Stimulated activated CD8-positive, alpha-beta memory T cell treated with anti-CD3 and anti-CD28 coated beads, Interleukin-4, amount 100 ng/mL, for 1 hour (primary cell): ENCODE measurements at places on chromosomes 12 and 14.

GRCh38 chr14:58825606-58826005, 187.8 kb downstream of the DACT1 start:
- DNase-seq = no peak

DNA sequence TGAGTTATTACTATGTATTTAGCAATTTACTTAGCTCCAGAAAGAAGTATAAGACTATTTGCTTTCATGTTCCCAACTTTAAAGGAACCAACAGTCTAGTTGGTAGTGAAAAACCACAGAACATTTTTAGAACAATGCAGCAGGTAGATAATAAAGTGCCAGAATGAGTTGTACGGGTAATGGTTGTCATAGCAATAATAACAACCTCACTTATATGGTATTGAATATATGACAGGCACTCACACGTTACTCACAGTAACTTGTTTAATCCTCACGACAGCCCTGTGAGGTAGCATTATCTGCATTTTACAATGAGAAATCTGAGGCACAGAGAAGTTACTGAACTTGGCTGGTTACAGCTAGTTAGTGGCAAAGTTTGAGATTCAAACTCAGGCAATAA, 10.6 kb upstream of the GAPDH start:
- DNase-seq = no peak

- DNase-seq = no peak
Observed at GRCh38 chr12:106957583-106957982, 1.9 kb downstream of the TMEM263 start.

GRCh38 chr12:85740186-85740585, 96.0 kb downstream of the RASSF9 start:
- no peak for DNase-seq

GRCh38 chr14:32329690-32330285, 690 bp downstream of the AKAP6 start:
- DNase-seq = no peak

DNA sequence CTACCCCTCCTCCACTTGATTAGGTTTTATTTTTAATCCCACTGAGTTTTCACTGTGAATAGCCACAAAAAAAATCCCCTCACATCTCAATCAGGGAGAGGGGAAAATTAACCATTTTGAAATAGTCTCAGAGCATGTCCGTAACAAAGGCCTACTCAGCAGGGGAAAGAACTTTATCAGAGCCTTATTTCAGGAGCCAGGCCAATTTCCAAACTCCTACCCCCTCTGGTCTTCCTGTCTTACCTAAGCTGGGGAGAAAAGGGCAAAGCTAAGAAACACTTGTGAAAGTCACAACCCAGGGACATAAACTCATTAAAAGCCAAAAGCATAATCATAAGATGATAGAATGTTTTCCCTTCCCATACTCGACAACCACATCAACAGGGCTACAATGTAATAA, 260.3 kb upstream of the DIO3 start:
- no peak for DNase-seq

GRCh38 chr12:93753285-93753684, 76.1 kb downstream of the CRADD start:
- DNase-seq = no peak

DNA sequence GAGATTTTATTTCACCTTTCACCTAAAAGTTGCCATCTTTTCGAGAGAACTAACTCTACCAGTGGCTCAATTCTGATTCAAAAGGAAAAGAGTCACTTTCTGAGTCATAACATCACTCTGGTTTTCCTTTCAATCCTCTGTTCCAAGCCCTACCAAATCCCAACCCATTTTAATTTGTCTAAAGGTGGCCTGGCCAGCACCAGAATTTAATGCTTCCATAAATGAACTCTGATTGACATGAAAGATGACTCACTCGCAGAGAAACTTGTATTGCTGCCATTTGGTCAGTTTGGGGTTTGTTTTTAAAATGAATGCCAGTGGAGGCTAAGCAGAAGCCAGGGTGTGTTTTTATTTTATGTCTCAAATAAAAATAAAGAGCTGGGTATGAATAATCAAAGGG, 117.4 kb upstream of the SOX5 start:
- DNase-seq = no peak

DNA sequence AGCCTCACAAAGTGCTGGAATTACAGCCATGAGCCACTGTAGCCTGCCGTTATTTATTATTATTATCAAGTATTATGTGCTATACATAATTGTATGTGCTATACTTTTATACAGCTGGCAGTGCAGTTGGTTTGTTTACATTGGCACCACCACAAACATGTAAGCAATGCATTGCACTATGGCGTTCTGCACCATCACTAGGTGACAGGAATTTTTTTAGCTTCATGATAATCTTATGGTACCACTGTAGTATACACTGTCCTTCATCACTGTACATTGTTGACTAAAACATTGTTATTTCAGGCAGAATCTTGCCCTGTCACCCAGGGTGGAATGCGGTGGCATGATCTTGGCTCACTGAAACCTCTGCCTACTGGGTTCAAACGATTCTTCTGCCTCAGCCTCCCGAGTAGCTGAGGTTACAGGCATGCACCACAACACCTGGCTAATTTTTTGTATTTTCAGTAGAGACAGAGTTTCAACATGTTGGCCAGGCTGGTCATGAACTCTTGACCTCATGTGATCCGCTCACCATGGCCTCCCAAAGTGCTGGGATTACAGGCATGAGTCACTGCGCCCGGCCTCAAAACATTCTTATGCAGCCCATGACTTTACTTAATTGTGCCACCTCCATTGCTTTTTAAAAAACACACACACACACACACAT, 17.1 kb downstream of the MRPL42 start:
- DNase-seq = no peak

DNA sequence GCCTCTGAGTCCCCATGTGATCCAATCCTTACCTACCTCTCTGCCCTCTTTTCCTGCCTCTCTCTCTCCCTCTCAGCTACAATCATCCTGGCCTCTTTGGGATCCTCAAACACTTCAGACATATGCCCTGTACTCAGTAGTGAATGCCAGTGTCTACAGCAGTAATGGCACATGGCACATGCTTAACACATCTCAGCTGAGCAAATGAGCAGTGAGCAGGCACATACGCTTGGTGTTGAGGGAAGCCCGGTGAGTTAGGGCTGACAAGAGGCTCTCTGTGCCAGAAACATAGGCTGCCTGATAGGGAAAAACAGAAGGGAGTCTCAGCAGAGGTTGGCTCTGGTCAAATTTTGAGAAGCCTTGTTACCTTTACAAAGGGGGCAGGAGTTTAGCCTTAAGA, 409.1 kb downstream of the TMEM132D start:
- no peak for DNase-seq

GRCh38 chr14:88454886-88455285, 69.4 kb downstream of the SPATA7 start:
- no peak for DNase-seq

- DNase-seq = no peak
Observed at GRCh38 chr14:25308244-25308643, 258.3 kb upstream of the STXBP6 start.

- no peak for DNase-seq
Observed at GRCh38 chr12:19088606-19089005, 40.9 kb upstream of the PLEKHA5 start.

GRCh38 chr14:92633274-92633616, 115.2 kb downstream of the LGMN start:
- DNase-seq = no peak

- no peak for DNase-seq
Observed at GRCh38 chr14:65373671-65374039, 38.9 kb upstream of the FUT8 start.

GRCh38 chr12:27965966-27966365, 6.6 kb downstream of the PTHLH start:
- no peak for DNase-seq
